ENCODE measurements at places on chromosomes 6 and 20. TPM values are rescaled to one million over a fixed set of nuclear protein-coding genes. Genes with fewer than 3 reads are reported as not detected.

GRCh38 chr6:53080813-53081212 is 15.6 kb downstream of the FBXO9 start:
- H3K27me3 ChIP-seq: no peaks in the 10 kb centered on the region
- H3K27ac ChIP-seq: no peak overlapping the region
- no peak overlapping the region for H3K4me3 ChIP-seq
- peaks cover 95% of the 10 kb centered on the region for H3K36me3 ChIP-seq

GRCh38 chr6:31272436-31272835 is 544 bp upstream of the HLA-C start:
- no peaks in the 10 kb centered on the region for H3K27me3 ChIP-seq
- peak overlapping the region; percentile 95 for H3K27ac ChIP-seq
- H3K4me1 ChIP-seq: peaks cover 45% of the 10 kb centered on the region
- no peaks in the 10 kb centered on the region for H3K36me3 ChIP-seq
- no peak for DNase-seq
- H3K4me3 ChIP-seq: peak overlapping the region; percentile 53

- no peaks in the 10 kb centered on the region for H3K27me3 ChIP-seq
- peaks cover 71% of the 10 kb centered on the region for H3K4me1 ChIP-seq
- no peak overlapping the region for H3K4me3 ChIP-seq
- peak; percentile 84 for DNase-seq
- peak overlapping the region; percentile 15 for H3K27ac ChIP-seq
- H3K36me3 ChIP-seq: no peaks in the 10 kb centered on the region
Observed at GRCh38 chr6:12047304-12047703, 35.2 kb downstream of the HIVEP1 start.

- no peak overlapping the region for H3K4me3 ChIP-seq
- no peaks in the 10 kb centered on the region for H3K4me1 ChIP-seq
- DNase-seq: no peak
- no peaks in the 10 kb centered on the region for H3K36me3 ChIP-seq
Observed at GRCh38 chr6:75855052-75855451, 106.0 kb downstream of the MYO6 start.

The LYRM2 gene
- total RNA-seq: 25.5 TPM

The KHDRBS2 gene
- 11.7 TPM for total RNA-seq

All from spleen (tissue), 13 donors.